Heart left ventricle (tissue), 16 donors: ENCODE measurements at places on chromosomes 1 and 21. TPM values are rescaled to one million over a fixed set of nuclear protein-coding genes. Genes with fewer than 3 reads are reported as not detected.
A peak's percentile ranks its signal among the peaks of the same experiment; 100 is the strongest.

DNA sequence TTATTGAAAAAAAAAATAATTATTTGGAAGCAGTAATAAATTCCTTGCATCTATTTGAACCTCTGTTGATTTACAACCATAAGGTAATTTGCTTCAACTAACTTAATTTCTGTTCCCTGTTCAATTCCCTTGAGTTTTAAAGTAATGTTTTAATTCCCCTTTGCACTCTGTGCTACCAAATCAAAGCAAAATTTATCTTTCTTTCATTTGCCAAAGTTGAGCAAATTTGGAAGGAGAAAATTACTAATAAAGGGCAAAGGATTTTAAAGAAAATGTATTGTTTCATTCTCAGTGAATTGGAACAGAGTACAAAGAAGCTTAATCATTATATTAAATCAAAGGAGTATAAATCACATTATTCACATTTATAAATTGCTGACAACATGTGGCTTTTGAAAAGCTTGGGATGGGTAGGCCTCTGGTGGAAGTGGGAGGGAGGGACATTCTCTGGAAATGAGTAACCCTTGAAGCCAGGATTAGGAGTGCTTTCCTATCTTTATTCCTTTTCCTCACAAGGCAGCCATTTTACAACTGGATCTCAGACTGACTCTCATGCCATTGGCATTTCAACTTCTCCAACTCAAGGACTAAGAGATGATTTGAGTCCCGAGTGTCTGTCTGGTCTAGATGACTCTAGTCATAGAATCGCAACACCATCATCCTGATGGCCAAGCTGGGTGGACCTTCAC is 331.6 kb upstream of the DUSP10 start:
- peaks cover 8% of the 10 kb centered on the region for H3K4me1 ChIP-seq
- H3K4me3 ChIP-seq: no peak overlapping the region
- no peak overlapping the region for H3K27ac ChIP-seq
- no peak for DNase-seq
- no peaks in the 10 kb centered on the region for H3K27me3 ChIP-seq
- H3K36me3 ChIP-seq: no peaks in the 10 kb centered on the region

DNA sequence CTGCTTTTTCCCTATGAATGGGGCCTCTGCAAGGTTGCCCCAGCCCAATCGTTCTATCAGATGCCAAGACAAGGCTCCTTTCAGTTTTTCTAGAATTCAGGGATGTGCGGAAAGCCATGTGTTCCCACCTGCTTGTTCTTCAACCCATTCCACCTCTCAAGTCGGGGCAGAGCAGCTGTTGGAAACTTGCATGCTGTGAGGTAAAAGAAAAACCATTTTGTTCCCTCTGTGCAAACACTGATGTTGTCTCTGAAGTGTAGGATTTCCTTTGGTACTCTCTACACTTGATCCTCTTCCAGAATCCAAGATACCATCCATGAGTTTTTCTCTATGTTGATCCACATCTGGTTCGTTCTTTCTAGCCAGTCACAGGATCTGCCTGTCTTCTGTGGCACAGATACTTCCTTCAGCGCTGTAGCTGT is 7.3 kb downstream of the IER5 start:
- no peak overlapping the region for H3K4me3 ChIP-seq
- H3K4me1 ChIP-seq: peaks cover 40% of the 10 kb centered on the region
- no peaks in the 10 kb centered on the region for H3K27me3 ChIP-seq
- H3K36me3 ChIP-seq: peaks cover 4% of the 10 kb centered on the region

- no peak overlapping the region for H3K27ac ChIP-seq
- peak; percentile 1 for DNase-seq
- H3K4me3 ChIP-seq: no peak overlapping the region
- no peaks in the 10 kb centered on the region for H3K36me3 ChIP-seq
Measured at GRCh38 chr21:39116761-39117439, 66.4 kb downstream of the PSMG1 start.

GRCh38 chr1:169692756-169693460 is 18.5 kb downstream of the SELL start:
- H3K4me1 ChIP-seq: no peaks in the 10 kb centered on the region
- H3K36me3 ChIP-seq: no peaks in the 10 kb centered on the region
- H3K4me3 ChIP-seq: no peak overlapping the region
- H3K27ac ChIP-seq: peak overlapping the region; percentile 81

DNA sequence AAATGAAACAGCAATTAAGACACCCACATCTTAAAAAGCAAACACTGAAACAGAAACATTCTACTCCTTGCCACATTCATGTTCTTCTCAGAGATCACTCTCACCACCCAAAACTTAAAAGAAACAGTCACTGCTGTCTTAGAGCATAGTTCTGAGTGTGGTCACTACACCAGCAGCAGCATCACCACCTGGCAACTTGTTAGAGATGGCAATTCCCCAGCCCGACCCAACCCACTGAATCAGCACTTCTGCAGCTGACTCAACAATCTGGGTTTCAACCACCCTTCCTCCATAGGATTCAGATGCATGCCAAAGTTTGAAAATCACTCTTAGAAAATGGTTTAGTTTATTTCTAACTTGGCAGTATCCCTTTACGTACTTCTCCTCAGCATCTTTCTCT is 126.1 kb downstream of the CDC42BPA start:
- no peak for DNase-seq
- H3K4me3 ChIP-seq: no peak overlapping the region
- H3K27ac ChIP-seq: no peak overlapping the region

GRCh38 chr1:222006715-222007114 is 264.8 kb upstream of the DUSP10 start:
- H3K36me3 ChIP-seq: no peaks in the 10 kb centered on the region
- no peaks in the 10 kb centered on the region for H3K4me1 ChIP-seq
- DNase-seq: no peak
- H3K27ac ChIP-seq: no peak overlapping the region
- H3K4me3 ChIP-seq: no peak overlapping the region

DNA sequence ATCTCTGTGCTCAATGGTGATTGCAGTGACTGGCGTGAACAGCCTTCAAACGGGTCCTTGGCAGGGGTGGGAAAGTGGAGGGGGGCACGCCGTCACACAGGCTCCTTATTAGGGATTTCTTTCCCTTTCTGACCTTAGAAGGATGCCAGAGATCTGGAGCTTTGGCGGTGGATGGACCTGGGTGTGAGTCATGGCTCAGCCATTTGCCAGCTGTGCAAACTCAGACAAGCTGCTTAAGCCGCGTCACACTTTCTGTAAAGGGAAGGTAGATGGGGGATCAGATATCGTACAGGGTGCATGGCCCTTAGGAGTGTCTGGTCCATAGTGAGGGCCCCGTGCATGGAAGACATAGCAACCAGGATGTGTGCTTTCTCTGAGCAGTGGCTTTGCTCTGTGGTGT is 48.3 kb upstream of the C1orf174 start:
- H3K4me3 ChIP-seq: no peak overlapping the region
- no peak overlapping the region for H3K27ac ChIP-seq
- H3K4me1 ChIP-seq: no peaks in the 10 kb centered on the region
- no peak for DNase-seq

GRCh38 chr21:33478182-33478581 is 1.6 kb downstream of the TMEM50B start:
- H3K36me3 ChIP-seq: no peaks in the 10 kb centered on the region
- no peaks in the 10 kb centered on the region for H3K4me1 ChIP-seq
- peak overlapping the region; percentile 98 for H3K4me3 ChIP-seq

GRCh38 chr1:230123280-230124185 is 56.5 kb downstream of the GALNT2 start:
- DNase-seq: no peak
- no peaks in the 10 kb centered on the region for H3K27me3 ChIP-seq
- peaks cover 61% of the 10 kb centered on the region for H3K4me1 ChIP-seq
- no peak overlapping the region for H3K4me3 ChIP-seq

- H3K4me3 ChIP-seq: no peak overlapping the region
- DNase-seq: no peak
- H3K27ac ChIP-seq: no peak overlapping the region
- no peaks in the 10 kb centered on the region for H3K36me3 ChIP-seq
- H3K4me1 ChIP-seq: peaks cover 17% of the 10 kb centered on the region
- H3K27me3 ChIP-seq: no peaks in the 10 kb centered on the region
Measured at GRCh38 chr21:43608664-43609063, 50.6 kb downstream of the HSF2BP start.

DNA sequence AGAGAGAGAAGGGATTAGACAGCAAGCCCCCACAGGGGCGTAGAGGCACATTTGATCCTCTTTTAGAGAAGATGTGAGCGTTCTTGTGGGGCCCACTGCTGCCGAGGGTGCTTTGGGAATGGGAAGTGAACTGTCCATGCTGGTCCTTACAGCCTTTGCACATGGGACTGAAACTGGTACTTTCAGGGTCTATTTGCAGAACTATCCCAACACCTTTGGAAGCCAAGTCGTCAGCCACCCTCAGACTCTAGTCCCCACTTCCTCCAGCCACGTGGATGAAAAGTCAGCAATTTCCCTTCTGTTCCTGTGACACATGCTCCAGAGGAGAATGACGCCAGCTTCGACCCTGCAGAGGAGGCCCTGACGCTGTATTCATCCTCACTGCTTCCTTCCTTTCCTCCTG is 2.6 kb upstream of the RAB7B start:
- H3K27ac ChIP-seq: no peak overlapping the region
- H3K36me3 ChIP-seq: no peaks in the 10 kb centered on the region
- no peaks in the 10 kb centered on the region for H3K27me3 ChIP-seq
- peaks cover 11% of the 10 kb centered on the region for H3K4me1 ChIP-seq
- no peak for DNase-seq
- H3K4me3 ChIP-seq: no peak overlapping the region

GRCh38 chr1:182339684-182340083 is 51.9 kb downstream of the GLUL start:
- H3K36me3 ChIP-seq: no peaks in the 10 kb centered on the region
- H3K4me3 ChIP-seq: no peak overlapping the region
- no peaks in the 10 kb centered on the region for H3K27me3 ChIP-seq
- no peak overlapping the region for H3K27ac ChIP-seq
- peaks cover 23% of the 10 kb centered on the region for H3K4me1 ChIP-seq

DNA sequence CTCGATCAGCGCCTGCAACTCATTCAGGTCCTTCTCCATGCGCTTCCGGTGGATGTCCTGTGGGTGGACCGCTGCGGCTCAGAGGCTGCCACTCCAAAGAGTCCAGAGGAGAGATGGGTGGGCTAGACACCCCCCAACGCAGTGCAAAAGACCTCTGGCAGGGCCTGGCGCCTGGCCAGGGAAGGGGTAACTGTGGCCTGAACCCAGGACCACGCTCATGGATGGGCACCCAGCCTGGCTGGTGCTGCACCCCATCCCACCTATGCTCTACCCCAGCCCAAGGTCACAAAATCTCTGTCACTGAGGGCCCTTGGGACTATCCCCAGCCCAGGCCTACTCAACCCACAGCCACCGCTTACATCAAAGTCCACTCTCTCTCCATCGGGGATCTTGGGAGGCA is 12.2 kb downstream of the TNNT2 start:
- no peak overlapping the region for H3K27ac ChIP-seq
- peaks cover 41% of the 10 kb centered on the region for H3K4me1 ChIP-seq
- no peak overlapping the region for H3K4me3 ChIP-seq
- DNase-seq: peak; percentile 52
- H3K27me3 ChIP-seq: no peaks in the 10 kb centered on the region
- peaks cover 96% of the 10 kb centered on the region for H3K36me3 ChIP-seq

- peaks cover 25% of the 10 kb centered on the region for H3K36me3 ChIP-seq
- no peak for DNase-seq
- no peaks in the 10 kb centered on the region for H3K27me3 ChIP-seq
- H3K4me3 ChIP-seq: no peak overlapping the region
- H3K27ac ChIP-seq: peak overlapping the region; percentile 26
Measured at GRCh38 chr1:54588377-54588776, 34.9 kb downstream of the FAM151A start.

- DNase-seq: no peak
- no peak overlapping the region for H3K27ac ChIP-seq
- H3K4me3 ChIP-seq: no peak overlapping the region
- H3K36me3 ChIP-seq: no peaks in the 10 kb centered on the region
Measured at GRCh38 chr1:246012341-246012740, 494.7 kb downstream of the SMYD3 start.

DNA sequence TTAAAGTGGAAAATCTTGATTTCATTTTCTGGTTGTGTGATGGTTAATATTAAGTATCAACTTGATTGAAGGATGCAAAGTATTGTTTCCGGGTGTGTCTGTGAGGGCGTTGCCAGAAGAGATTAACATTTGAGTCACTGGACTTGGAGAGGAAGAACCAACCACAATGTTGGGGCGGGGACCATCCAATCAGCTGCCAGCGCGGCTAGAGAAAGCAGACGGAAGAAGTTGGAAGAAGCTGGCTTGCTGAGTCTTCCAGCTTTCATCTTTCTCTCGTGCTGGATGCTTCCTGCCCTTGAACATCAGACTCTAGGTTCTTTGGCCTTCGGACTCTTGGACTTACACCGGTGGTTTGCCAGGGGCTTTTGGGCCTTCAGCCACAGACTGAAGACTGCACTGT is 832.6 kb upstream of the TMPRSS15 start:
- no peaks in the 10 kb centered on the region for H3K36me3 ChIP-seq
- no peaks in the 10 kb centered on the region for H3K4me1 ChIP-seq
- no peak overlapping the region for H3K4me3 ChIP-seq
- H3K27me3 ChIP-seq: no peaks in the 10 kb centered on the region
- no peak for DNase-seq
- H3K27ac ChIP-seq: no peak overlapping the region

DNA sequence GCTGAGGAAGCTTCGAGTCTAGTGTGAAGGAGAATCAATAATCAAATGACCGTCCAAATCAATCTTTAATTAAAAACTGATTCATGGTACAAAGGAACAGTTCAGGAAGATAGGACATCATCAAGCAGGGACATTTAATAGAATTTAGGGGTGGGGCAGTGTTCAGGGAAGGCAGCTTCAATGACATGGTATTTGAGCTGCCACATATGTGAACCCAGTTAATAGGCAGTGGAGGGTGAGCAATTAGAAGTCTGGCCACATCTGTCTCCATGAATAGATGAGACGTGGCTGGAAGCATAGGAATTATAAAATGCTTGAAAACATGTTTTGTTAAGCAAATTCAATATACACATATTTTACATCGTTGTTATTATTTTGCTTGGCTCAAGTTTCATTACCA is 362.7 kb downstream of the PRDM2 start:
- no peaks in the 10 kb centered on the region for H3K36me3 ChIP-seq
- H3K4me1 ChIP-seq: no peaks in the 10 kb centered on the region
- H3K27ac ChIP-seq: no peak overlapping the region
- no peak overlapping the region for H3K4me3 ChIP-seq
- DNase-seq: no peak
- no peaks in the 10 kb centered on the region for H3K27me3 ChIP-seq

GRCh38 chr1:212699625-212700222 is at the start of gene BATF3:
Gene BATF3 (minus strand): TSS chr1:212699840. CDS start chr1:212699762, 78 bp downstream.
- no peaks in the 10 kb centered on the region for H3K36me3 ChIP-seq
- peak within 1 kb of the TSS; percentile 59 for H3K4me3 ChIP-seq
- peak; percentile 65 for DNase-seq
- peaks cover 7% of the 10 kb centered on the region for H3K27me3 ChIP-seq
- H3K4me1 ChIP-seq: no peaks in the 10 kb centered on the region
- H3K27ac ChIP-seq: peak within 1 kb of the TSS; percentile 11

- H3K27me3 ChIP-seq: no peaks in the 10 kb centered on the region
- no peak for DNase-seq
- H3K27ac ChIP-seq: no peak overlapping the region
- H3K4me1 ChIP-seq: no peaks in the 10 kb centered on the region
- no peak overlapping the region for H3K4me3 ChIP-seq
Measured at GRCh38 chr1:30324251-30325084, 398.9 kb downstream of the MATN1 start.

The KIF26B gene
- 1.2 TPM for total RNA-seq

The LCK gene
- total RNA-seq: 0.58 TPM

The OR10Z1 gene
- not detected for total RNA-seq

The KCNN3 gene
- 3.0 TPM for total RNA-seq

The S100A14 gene
- 6.1 TPM for total RNA-seq

The OR2L5 gene
- not detected for total RNA-seq

The LCE3D gene
- total RNA-seq: not detected

The TPTE gene
- not detected for total RNA-seq

The CELSR2 gene
- 2.5 TPM for total RNA-seq

The MEX3A gene
- total RNA-seq: 0.12 TPM

The KRTAP12-2 gene
- total RNA-seq: not detected

The CFAP141 gene
- total RNA-seq: not detected

The DYRK1A gene
- 69.0 TPM for total RNA-seq
